ENCODE measurements at places on chromosomes 7 and 10. TPM values are rescaled to one million over a fixed set of nuclear protein-coding genes. Genes with fewer than 3 reads are reported as not detected.

DNA sequence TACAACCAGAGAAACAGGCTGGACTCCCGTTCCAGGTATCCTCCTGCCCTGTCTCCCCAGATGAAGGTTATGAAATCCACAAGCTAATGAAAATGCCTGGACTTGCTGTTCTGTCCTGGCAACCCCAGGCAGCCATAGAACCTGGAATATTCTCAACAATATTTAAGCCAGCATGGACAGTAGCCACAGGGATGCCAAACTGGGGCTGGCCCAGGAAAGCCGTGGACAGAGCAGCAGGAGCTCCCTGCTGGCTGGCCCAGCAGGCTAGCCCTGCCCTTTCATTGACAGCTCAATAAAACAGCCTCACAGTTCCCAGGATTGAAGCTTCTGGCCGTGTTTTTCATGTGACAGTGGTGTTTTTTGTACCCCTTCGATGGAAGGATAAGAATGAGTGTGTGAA is 230.6 kb downstream of the BMPER start:
- no peak for DNase-seq
- peaks cover 1% of the 10 kb centered on the region for H3K36me3 ChIP-seq
- H3K27ac ChIP-seq = no peak overlapping the region
- no peak overlapping the region for H3K4me3 ChIP-seq

DNA sequence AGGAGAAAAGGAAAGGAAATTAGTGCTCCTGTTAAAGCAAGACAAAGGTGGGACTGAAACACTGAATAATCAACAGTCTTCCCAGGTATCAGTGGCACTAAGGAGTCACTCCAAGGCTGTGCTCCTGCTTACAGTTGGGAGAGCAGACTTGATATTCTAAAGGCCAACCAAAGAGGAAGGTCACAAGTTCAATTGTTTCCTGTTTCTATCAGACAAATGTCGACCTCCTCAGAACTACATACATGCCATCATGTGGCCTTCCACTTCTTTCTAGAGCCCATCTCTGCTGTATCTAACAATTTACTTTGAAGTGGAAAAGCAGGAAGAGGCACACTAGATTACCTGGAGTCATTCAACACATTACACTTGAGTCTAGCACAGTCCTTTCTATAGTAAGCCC is 3.4 kb downstream of the ZNF239 start:
- H3K4me3 ChIP-seq = no peak overlapping the region
- no peak overlapping the region for H3K27ac ChIP-seq
- peaks cover 26% of the 10 kb centered on the region for H3K4me1 ChIP-seq
- no peak for DNase-seq
- peaks cover 20% of the 10 kb centered on the region for H3K36me3 ChIP-seq

DNA sequence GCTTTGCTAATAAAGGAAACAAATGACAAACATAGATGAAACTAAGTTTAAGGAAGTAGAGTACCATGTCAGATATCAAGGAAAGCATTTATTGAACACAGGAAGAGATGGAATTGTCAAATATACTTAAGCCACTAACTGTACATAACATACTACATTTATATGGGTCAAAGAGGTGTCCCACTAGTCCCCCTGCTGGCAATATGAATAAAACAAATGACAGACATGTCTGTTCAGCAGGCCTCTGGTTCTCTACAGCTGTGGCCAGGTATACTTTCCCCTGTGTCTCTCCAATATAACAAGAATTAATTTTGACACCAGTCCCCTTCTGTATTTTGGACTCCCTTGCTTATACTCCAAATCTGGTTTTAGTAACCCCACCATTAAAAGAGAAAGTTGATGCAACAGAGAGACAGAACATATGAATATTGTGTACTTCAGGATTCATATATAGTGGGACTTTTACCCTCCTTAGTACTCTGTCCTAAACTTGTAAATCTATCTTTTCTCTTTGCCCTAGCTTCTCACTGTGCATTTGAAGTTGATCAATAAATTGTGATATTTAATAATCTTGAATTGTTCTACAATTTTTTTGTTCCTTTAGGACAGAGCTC is 42.9 kb downstream of the CD36 start:
- H3K4me1 ChIP-seq = no peaks in the 10 kb centered on the region
- H3K36me3 ChIP-seq = no peaks in the 10 kb centered on the region
- no peaks in the 10 kb centered on the region for H3K27me3 ChIP-seq

GRCh38 chr7:135213831-135214230 is 2.5 kb upstream of the WDR91 start:
- peaks cover 9% of the 10 kb centered on the region for H3K4me1 ChIP-seq
- no peaks in the 10 kb centered on the region for H3K27me3 ChIP-seq
- H3K4me3 ChIP-seq = no peak overlapping the region
- no peak for DNase-seq

DNA sequence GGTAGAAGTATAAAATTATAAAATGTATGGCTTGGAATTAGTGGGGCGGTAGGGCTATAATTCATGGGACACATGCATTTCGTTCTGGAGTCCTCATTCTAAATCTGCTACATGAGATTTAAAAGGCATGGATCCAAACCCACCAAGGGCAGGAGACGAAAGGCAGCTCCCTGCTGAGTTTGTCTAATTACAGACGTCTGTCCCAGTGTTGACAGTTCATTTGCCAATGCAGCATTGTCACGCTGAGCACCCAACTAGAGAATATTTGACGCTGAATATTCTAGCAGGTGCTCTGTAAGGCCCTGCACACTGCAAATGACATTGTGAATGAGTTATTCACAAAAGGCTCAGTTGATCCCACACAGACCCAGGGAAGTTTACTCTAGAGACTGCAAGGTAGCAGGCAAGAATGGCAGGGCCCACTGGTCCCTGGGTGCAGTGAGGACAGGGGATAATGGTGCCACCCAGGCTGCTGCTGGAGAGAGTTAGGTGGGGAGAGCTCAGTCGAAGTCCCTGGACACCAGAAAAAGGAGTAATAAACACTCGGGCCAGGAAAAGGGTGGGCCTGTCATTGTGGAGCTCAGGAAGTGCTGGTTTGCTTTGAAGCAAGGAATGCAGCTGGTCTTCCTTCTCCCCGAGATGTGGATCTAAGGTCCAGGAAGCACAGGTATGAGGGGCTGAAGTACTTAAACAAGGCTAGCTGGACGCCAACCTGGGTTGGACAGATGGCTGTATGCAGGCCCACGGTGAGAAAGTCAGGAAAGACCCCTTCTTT is 75.0 kb upstream of the JCAD start:
- H3K27ac ChIP-seq = no peak overlapping the region
- H3K4me3 ChIP-seq = no peak overlapping the region
- H3K27me3 ChIP-seq = no peaks in the 10 kb centered on the region
- no peaks in the 10 kb centered on the region for H3K4me1 ChIP-seq
- no peaks in the 10 kb centered on the region for H3K36me3 ChIP-seq
- no peak for DNase-seq

- H3K4me1 ChIP-seq = peaks cover 4% of the 10 kb centered on the region
- peaks cover 15% of the 10 kb centered on the region for H3K27me3 ChIP-seq
- H3K36me3 ChIP-seq = no peaks in the 10 kb centered on the region
- no peak overlapping the region for H3K27ac ChIP-seq
- H3K4me3 ChIP-seq = no peak overlapping the region
- DNase-seq = no peak
These were observed 4.6 kb downstream of the STEAP2 start for GRCh38 chr7:90216080-90216674.

DNA sequence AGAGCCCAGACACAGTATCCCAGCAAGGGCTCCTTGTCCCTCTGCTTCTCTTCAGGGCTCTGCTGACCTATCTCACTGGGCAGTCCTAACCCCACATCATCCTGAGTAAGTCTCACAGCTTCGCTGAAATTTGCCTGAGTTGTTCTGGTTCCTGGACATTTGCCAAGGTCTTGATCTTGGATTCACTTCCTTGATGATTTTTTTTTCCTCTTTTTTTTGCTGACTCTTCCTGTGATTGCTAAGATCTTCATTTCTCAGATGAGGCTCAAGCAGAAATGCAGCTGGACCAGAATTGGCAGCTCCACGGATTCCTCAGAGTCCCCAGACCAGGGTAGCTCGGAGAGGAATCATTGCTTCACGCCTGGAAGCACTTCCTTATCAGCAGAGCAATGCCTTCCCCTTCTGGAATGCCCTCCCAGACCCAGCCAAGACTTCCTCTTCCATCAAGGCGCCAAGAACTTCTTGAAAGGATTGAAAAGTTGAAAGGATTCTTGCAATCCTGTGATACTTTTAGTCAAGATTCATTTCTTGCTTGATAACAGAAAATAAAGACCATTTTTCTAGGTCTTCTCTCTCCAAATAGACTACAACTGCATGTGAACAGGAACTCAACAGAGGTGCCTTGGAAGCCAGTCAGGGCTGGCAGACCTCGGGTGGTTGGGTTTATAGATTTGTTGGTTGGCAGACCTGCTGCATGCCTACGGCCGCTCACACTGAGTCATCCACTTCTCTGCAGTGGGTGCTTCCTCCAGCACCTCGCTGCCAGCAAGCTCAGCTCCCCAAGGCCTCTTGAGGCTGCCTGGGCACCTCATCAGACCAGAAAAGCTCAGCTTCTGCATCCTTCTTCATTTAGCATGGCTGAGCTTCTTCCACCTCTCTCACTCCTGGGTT is 8.8 kb upstream of the AFAP1L2 start:
- peaks cover 55% of the 10 kb centered on the region for H3K27me3 ChIP-seq
- no peak overlapping the region for H3K27ac ChIP-seq
- peaks cover 4% of the 10 kb centered on the region for H3K4me1 ChIP-seq

GRCh38 chr10:100696477-100696901 is 48.9 kb upstream of the PAX2 start:
- peaks cover 29% of the 10 kb centered on the region for H3K27me3 ChIP-seq
- no peak overlapping the region for H3K27ac ChIP-seq
- DNase-seq = peak; percentile 17

DNA sequence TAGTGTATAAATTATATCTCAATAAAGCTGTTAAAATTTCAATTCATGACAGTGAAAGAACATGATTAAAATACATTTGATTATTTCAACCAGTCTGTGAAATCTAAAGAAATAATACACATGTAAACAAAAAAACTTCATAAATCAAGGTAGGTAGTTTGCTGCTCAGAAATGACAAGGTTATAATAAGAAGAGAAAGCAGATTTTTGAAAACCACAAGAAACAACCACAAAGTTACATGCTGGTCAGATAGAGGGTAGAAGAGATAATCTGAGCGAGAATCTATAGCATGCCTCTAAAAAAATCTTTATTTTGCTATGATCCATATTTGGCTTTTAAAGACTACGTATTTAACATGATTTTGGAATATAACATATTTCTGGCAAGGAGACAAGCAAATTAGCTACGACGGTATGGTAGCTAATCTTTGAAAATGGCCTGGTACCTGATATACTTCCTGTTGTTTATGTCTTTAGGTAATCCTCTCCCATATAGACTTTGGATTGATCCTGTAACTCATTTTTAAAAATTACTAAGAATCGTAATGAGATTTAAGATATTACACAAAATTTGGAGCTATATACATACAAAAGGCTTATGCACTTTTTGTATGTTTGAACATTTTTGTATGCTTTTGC is 23.5 kb upstream of the VCL start:
- no peak overlapping the region for H3K27ac ChIP-seq
- H3K36me3 ChIP-seq = peaks cover 2% of the 10 kb centered on the region
- H3K4me1 ChIP-seq = peaks cover 17% of the 10 kb centered on the region
- no peaks in the 10 kb centered on the region for H3K27me3 ChIP-seq
- DNase-seq = no peak

GRCh38 chr10:106997721-106998120 is 166.8 kb downstream of the SORCS1 start:
- no peak overlapping the region for H3K27ac ChIP-seq
- H3K4me1 ChIP-seq = no peaks in the 10 kb centered on the region
- H3K27me3 ChIP-seq = no peaks in the 10 kb centered on the region
- DNase-seq = no peak
- H3K4me3 ChIP-seq = no peak overlapping the region
- H3K36me3 ChIP-seq = no peaks in the 10 kb centered on the region

DNA sequence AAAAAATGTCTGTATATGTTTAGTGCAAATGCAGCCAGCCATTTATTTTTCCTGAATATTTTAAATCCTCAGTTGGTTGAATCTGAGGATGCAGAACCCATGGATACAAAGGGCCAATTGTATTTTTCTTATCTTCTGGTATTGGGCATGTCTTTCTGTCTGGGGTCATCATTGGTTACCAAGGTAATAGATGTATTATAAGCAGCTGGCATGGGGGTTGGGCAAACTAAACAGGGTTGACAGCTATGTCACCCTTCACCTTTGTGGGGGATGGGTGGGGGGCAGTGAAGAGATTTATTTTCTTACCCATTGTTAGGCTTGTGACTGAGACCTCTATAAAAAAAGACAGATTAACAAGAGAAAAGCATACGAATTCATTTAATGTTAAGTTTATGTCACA is 38.8 kb downstream of the CDHR3 start:
- H3K27ac ChIP-seq = no peak overlapping the region
- no peaks in the 10 kb centered on the region for H3K36me3 ChIP-seq
- no peak for DNase-seq
- no peaks in the 10 kb centered on the region for H3K4me1 ChIP-seq
- no peaks in the 10 kb centered on the region for H3K27me3 ChIP-seq

DNA sequence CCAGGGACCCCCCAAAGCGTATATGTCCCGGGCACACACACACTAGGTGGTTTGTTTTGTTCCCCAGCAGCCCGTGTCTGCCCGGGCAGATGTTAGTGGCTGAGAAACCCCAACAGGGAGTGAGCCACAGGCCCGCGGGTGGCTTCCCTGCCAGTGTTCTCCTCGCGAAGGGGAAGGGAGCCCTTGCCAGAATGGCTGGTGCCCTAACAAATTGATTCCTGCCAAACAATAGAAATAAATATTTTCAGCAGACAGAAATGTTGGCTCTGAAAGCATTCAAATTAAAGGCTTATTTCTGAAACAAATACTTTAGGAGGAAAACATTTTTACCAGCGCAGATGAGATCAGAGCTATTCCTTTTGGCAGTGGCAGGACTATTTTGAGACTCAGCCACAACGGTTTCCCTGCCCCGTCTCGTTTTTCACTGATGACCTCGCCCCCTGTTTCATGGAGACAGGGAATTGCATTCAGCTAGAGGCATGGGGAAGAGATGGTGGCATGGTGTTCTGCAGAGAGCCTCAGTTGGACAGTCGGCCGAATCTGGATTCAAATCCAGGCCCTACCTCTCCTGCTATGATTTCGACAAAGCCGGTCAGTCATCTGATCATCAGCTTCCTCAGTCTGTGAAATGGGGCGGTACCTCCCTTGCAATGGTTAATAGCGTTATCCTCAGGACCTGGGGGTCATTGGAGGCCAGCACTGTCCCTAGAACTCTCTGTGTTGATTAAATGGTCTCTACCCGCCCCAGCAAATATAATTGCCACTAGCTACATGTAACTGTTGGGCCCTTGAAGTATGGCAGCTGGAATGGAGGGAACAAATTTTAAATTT is 84.5 kb downstream of the CUX1 start:
- no peaks in the 10 kb centered on the region for H3K36me3 ChIP-seq
- no peak overlapping the region for H3K27ac ChIP-seq
- H3K27me3 ChIP-seq = no peaks in the 10 kb centered on the region
- peaks cover 10% of the 10 kb centered on the region for H3K4me1 ChIP-seq
- no peak overlapping the region for H3K4me3 ChIP-seq

Gene ZPBP
- total RNA-seq = not detected

Gene TUBAL3
- total RNA-seq = not detected

Gene GFRA1
- total RNA-seq = not detected

Gene PTPN12
- total RNA-seq = 11.1 TPM

Gene LBX1
- not detected for total RNA-seq

Gene SYT15
- not detected for total RNA-seq

Measured in activated T-cell treated with anti-CD3 and anti-CD28 coated beads, Interleukin-2, amount 50 U/mL, for 72 hours (primary cell).